ENCODE measurements at places on chromosomes 16 and 17.

DNA sequence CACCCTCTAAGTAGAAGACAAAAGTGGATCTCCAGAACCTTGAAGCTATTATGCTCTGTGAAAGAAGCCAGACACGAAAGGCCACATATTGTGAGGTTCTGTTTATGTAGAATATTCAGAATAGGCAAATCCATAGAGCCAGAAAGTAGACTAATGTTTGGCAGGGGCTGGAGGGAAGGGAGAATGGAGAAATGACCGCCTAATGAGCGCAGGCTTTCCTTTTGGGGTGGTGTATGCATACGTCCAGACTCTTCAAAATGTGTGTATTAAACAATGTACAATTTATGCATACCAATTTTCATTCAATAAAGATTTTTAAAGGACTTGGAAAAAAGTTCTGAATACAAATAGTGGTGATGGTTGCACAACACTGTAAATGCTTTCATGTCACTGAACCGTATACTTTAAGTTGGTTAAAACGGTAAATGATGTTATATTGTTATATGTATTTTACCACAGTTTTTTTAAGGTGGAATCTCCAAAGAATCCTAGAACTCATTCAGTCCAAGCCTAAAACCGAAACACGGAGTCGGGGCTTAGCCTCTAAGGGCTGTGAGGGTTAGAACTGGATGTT is 397.4 kb downstream of the SOX9 start:
- no peak for DNase-seq

DNA sequence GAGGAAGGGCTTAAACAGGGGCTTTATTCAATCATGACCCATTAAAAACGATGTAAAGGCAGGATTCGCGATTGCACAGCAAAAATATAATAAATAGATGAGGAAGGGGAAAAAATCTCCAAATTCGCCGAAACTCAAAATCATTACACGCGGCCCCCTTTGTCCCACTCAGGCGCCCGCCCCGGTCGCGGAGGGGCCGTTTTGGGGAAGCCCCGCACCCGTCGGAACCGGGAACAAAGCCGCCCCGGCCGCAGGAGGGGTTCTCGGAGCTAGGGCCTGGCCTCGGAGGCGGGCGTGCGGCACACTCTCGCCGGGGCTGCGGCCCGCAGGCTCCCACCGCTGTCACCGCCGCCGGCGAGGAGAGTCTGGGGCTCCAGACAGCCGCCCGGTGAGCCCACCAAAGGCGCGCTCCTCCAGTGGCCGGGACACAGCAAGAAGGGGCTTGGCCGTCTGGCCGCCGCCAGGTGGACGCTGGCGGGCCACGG is 521 bp downstream of the C16orf87 start:
- peak; percentile 22 for DNase-seq

DNA sequence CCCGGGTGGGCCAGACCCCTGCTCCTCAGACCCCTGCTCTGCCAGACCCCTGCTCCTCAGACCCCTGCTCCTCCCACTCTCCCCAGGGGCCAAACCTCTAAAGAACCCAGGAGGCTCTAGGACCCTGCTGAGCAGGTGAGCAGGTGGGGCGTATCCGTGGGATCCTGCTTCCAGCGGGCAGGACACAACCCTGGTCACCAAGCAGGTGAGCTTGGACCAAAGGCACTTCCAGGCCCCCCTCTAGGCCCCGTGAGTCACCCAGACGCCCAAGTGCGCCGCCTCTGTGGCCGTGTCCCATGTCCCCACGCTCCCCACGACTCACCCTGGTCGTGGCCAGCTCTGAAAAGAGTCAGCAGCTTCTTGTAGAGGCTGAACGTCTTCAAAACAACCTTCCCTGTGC is 5.0 kb downstream of the CYBC1 start:
- no peak for DNase-seq

- no peak for DNase-seq
Measured at GRCh38 chr16:58019866-58020538, 5.6 kb upstream of the MMP15 start.

All from activated gamma-delta T cell treated with anti-CD3 and anti-CD28 coated beads, Interleukin-2, amount 50 U/mL, for 16 hours (primary cell).